CD4-positive, alpha-beta T cell treated with Interleukin-15 for 4 hours (primary cell): ENCODE measurements at places on chromosomes 7 and 10.

DNA sequence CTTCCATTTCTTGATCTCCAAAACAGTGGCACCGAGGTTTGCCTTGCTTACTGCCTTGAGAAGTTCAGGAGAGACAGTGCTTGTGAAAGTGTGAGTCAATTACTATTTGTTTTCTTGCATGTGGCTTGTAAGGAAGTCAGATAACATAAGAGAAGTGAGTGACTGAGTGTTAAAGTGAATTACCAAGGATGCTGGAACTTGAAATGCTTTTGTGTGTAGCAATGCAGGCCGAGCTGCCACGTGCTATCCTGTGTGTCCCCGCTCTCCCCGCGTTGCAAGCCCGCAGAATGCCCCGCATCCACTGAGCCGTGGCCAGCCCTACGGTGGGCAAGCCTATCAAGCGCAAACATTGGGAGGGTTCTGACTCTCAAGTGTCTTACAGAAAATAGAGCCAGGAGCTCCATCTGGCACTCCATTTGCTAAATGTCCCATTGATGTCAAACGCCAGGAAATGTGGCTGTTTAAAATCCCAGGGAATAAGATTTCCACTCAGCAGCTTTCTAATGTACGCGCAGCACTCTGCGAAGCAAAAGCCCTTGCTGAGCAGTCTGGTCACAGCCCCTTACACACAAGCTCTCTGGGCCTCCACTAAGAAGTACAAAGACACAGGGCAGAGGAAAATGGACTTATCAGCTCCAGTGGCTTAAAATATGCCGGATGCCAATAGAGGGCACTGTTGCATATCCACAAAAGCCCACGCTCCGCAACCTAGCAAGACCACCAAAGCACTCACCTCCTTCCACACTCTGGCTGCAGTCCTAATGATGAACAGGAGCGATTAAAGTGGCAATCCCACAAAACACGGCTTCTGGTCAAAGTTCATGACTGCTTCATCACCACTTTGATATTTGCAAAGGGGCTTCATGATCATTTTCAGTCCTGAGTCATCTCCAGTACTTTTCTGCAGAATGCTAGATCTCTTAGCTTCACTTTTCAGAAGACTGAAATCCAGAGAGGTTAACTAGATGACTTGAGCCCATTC, 158.0 kb upstream of the ITGB1 start:
- peak; percentile 61 for DNase-seq

- no peak for DNase-seq
These were observed 266.3 kb downstream of the RPS24 start for GRCh38 chr10:78299851-78300468.

DNA sequence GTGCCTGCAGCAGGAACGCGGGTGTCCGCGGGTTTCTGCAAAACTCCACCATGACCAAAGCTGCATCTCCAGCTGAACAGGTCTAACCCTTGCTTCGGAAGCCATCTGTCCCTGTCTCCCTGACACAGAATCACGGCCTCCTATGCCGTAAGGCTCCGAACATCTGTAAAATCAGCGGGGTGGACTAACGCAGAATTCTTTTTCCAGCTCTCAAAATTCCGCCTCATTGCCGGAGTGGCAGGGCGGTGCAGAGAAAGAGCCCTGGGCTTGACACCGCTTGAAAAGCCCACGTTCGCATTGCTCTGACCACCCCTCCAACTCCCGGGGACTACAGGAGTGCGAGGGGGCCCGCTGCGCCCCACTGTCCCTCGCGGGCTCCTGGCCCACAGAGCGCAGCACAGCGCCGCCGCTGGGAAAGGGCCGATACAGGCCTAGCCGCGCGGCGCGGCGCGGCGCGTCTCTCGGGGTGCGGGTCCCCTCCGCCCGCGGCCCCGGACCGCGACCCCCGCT, 409 bp downstream of the DNMBP start:
- DNase-seq = no peak

DNA sequence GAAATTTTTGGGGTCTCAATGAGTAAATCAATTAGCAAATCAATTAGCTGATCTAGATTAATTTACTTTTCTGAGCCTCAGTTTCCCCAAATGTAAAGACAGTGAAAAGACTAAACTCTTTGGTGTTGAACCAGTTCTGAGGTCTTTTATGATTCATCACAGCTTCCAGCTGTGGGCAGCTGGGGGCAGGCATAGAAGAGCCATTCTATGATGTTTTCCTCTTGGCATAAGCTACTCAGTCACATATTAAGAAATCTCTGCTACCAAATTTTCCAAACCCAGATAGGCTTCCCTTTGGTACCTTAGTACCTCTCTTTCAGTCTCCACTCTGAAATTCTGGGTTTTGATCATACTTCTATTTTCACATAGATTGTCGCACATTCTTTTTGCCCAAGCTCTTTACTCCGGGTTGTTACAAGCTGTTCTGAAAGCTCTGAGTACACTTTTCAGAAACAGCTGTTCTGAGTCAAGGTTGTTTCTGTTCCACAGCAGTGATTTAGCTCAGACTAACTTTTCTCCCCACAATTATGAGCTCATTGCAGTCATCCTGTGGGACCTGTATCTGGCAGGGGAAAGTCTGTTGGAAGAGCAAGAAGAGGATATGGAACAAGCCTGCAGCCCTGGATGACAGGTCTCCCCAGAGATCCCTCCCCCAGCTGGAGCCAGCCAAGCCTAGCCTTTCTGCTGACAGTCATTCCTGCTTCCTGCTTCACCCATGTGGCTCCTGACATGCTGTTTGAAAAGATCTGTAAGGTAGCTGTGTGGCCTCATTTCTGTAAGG, 599.6 kb upstream of the GHITM start:
- DNase-seq = no peak

DNA sequence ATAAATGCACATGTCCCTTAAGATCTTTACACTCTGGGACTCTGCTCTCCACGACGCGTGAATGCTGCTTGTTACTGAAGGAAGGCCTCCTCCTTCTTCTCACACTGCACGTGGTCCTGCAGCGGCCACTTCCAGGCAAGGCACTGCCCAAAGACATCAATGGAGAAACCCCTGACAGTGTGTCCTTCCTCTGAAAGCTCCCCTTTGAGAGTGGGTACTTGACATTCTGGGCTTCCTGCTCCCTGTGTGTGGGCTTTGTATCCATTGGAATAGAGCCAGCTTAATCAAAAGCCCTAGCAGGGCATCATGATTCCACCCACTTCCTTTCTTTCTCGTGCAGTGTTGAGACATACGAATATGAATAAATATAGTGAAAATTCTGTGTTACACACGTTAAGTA, 69.7 kb upstream of the STK17A start:
- no peak for DNase-seq

DNA sequence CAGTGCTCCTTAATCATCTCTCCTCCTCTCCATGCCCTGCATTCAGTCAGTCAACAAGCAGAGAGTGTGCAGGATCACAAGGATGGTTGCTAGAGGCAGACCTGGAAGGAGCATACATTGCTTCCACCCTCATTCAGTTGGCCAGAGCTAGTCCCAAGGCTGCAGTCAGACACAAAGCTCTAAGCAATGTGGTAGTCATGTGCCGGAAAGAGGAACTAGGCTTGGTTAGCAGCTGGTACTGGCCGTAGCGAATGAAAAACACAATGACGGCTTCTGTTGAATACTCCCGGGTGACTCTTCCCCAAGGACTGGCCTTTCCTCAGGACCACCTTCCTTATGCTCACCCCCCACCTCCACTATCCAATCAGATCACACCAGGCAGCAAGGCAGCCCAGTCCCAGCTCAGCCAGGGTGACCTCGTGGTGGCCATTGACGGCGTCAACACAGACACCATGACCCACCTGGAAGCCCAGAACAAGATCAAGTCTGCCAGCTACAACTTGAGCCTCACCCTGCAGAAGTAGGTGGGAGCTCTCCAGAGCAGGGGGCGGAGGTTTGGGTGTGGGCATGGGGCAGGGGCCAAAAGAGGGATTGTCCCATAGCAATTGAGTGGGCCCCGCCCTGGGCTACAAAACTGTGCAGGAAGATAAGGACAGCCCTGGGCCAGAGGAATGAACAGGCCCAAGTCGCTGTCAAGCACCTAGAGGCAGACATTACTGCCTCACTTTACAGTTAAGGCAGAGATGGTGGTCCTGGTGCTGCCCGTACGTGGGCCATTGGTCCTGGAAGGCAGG, 10.9 kb downstream of the LDB3 start:
- no peak for DNase-seq

GRCh38 chr10:95181726-95182125, 12.3 kb upstream of the ACSM6 start:
- no peak for DNase-seq

DNA sequence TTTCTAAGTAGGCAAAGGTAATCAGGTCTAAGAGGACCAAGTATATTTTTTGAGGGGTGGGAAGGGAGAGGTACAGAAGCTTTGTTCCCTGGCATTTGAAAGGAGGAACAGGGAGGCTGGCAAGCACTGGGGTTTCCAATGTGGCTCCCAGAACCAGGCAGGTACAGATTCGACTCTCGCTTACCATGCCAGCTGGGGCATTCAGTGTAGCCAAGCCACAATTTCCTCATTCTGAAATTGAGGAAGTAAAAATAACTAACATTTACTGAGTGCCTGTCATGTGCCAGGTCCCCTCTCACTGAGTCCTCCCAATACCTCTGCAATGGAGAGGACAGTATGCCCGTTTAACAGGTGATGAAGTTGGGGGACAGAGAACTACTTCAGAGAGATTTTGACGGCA, 45.9 kb upstream of the BET1 start:
- peak; percentile 1 for DNase-seq

- DNase-seq = no peak
These were observed 81.9 kb downstream of the RAMP3 start for GRCh38 chr7:45239486-45239885.

- DNase-seq = no peak
These were observed 63.5 kb downstream of the COBL start for GRCh38 chr7:51253157-51253556.

DNA sequence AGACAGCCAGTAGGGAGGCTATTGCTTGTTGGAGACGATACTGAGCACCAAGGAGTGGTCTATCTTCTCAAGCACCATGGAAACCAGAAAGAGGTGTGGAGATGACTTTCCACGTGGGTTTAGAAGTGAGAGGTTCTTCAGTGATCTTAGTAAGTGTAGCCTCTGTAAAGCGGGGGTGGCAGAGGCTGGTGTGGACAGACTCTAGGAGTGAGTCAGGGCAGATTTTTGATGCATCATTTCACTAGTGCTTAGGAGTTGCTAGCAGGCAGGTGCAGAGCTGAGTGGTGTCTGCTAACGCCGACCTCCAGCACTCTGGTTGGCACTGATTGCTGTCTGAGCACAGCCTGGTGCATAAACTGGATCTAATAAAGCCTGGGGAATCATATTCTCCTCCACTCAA, 78.4 kb upstream of the ADO start:
- peak; percentile 24 for DNase-seq

DNA sequence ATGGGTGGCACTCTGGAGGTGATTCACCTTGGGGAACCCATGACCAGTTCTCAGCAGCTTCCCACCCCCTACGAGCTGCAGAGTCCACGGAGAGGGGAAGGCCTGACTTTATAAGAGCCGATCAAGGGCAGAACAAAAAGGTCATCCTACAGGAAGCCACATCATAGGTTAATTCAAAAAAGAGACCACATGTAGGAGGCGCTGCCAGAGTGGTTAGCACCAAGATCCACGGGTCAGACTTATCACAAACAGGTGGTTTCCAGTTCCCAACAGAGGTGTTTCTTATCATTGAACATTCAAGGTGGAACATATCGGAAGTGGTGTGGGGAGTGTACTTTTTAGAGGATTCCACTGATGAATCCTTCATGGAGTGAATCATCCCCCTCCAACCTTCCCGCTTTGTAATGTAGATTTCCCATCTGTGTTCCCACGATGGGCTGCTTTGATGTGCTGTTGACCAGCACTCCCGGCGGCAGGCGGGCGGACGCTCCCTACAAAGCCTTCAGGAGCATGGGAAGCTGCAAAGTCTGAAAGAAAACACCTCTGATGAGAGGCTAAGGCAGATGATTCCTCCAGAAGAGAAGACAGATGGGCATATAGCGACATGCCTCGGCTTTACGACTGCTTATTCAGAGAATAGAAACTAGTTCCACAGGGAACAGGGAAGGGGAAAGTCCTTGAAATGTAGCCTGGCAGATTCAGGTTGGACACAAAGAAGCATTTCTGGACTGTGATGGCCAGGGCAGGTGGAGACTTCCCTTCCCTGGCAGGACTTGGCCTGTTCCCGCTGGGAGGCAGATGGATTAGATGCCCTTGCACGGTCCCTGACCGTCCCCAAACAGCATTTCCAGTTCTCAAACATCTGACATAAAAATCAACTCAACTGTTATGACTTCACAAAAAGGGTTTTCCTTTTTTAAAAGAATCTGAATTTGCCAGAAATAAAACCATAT, 66.5 kb downstream of the AFAP1L2 start:
- DNase-seq = no peak

GRCh38 chr10:63324495-63324854, 141.3 kb downstream of the JMJD1C start:
- DNase-seq = no peak

- no peak for DNase-seq
These were observed 483 bp downstream of the EDRF1 start for GRCh38 chr10:125720002-125720382.
